ENCODE measurements at places on chromosomes 16 and 17. TPM values are rescaled to one million over a fixed set of nuclear protein-coding genes. Genes with fewer than 3 reads are reported as not detected.
A peak's percentile ranks its signal among the peaks of the same experiment; 100 is the strongest.

- no peaks in the 10 kb centered on the region for H3K27me3 ChIP-seq
- H3K36me3 ChIP-seq: peaks cover 33% of the 10 kb centered on the region
- H3K4me3 ChIP-seq: 0 out of 2 replicates have a peak overlapping the region, but pooled peaks have one; percentile 12
These were observed 4.7 kb upstream of the MXRA7 start for GRCh38 chr17:76715496-76715830.

DNA sequence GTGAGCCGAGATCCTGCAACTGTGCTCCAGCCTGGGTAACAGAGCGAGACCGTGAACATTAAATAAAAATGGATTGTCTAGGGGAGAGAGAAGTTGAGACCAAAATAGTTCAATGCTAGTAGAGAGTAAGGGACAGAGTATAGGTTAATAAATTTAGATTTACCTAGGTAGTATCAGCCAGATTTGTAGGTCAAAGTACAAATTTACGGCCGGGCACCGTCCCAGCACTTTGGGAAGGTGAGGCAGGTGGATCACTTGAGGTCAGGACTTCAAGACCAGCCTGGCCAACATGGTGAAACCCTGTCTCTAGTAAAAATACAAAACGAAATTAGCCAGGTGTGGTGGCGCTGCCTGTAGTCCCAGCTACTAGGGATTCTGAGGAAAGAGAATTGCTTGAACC lies 12.2 kb upstream of the BMERB1 start:
- no peak for DNase-seq
- no peak overlapping the region for H3K4me3 ChIP-seq
- H3K36me3 ChIP-seq: no peaks in the 10 kb centered on the region
- H3K27me3 ChIP-seq: no peaks in the 10 kb centered on the region
- no peaks in the 10 kb centered on the region for H3K4me1 ChIP-seq

DNA sequence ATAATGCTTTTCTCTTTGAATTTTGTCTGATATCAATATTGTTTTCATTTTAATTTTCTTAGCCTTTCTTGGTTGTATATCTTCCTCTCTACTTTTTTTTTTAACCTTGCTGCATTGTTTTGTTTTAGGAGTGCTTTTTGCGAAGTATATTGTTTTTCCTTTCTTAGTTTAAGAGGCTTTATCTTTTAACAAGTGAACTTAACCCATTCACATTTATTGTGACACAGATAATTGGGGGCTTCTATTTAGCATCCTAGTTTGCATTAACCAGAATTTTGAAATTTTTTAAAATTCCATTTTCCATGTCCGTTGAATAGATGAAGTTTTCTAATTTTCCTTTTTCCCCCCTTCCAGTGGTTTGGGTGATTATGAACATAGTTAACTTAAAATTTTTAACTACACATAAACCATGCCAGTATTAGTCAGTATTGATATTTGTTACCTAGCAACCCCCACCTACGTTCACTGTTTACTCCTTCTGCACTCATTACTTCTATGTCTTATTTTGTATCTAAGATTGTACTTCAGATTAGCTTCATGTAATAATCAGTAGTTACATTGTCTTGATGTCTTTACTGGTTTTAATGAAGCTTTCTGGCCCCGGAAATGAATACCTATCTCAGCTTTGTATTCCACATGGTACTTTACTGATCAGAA lies 44.4 kb downstream of the TNRC6A start:
- H3K4me3 ChIP-seq: no peak overlapping the region
- peaks cover 29% of the 10 kb centered on the region for H3K36me3 ChIP-seq
- H3K27ac ChIP-seq: no peak overlapping the region
- no peaks in the 10 kb centered on the region for H3K27me3 ChIP-seq
- H3K4me1 ChIP-seq: peaks cover 43% of the 10 kb centered on the region

DNA sequence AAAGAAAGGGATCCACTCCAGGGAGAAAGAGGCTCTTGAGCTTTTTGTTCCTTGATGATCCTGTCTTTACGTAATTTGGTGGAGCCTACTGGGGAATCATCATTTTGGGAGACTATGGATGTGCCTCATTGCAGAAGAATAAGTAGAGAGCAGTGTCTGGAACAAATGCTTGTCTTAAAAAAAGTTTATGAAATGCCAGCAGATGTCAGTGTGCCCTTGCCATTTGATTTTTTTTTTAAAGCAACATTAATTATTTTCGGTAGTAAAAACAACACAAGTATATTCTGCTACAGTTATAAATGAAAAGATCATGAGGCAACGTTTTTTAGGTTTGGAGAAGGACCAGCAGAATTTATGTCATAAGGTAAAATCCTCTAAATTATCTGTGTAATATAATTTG lies 934.8 kb upstream of the EEF2KMT start:
- H3K27ac ChIP-seq: no peak overlapping the region
- no peaks in the 10 kb centered on the region for H3K27me3 ChIP-seq
- no peaks in the 10 kb centered on the region for H3K36me3 ChIP-seq
- H3K4me1 ChIP-seq: no peaks in the 10 kb centered on the region

DNA sequence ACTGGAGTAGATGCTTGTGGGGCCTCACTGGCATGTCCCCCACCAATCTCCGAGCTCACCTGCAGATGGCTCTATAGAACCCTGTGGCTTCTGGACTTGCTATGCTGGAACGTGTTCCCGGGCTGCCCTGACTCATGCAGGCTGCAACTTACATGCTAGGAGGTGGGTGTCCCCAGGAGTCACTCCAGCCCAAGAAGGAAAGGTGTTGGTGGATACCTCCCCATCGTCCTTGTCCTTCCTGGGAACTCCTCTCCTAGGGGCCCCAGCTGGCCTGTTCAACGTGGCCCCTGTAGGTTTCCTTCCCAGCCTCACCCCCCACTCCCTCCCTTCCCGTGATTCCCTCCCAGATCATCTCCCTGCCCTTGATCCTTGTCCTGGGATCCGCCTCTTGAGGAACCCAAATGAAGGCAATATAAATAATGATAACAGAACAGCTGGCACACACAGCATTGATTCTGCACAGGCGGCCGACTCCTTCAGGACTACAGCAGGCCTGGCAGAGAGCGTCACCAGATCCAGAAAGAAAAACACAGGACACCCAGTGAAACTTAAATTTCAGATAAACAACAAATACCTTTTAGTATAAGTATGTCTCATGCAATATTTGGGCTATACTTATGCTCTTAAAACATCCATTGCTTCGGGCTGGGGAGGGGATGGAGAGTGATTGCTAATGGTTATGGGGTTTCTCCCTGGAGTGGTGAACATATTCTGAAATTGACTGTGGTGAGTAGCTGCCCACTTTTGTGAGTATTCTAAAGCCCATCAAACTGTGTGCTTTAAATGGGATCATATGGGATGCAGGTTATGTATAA lies 221.1 kb upstream of the GSE1 start:
- no peak overlapping the region for H3K4me3 ChIP-seq
- H3K4me1 ChIP-seq: peaks cover 41% of the 10 kb centered on the region
- H3K27me3 ChIP-seq: no peaks in the 10 kb centered on the region
- H3K27ac ChIP-seq: peak overlapping the region; percentile 63

GRCh38 chr16:26688699-26689098 lies 378.0 kb upstream of the C16orf82 start:
- no peak overlapping the region for H3K4me3 ChIP-seq
- DNase-seq: no peak
- H3K27me3 ChIP-seq: no peaks in the 10 kb centered on the region
- no peak overlapping the region for H3K27ac ChIP-seq
- H3K36me3 ChIP-seq: no peaks in the 10 kb centered on the region

- H3K4me3 ChIP-seq: no peak overlapping the region
- DNase-seq: peak; percentile 90
- H3K27me3 ChIP-seq: no peaks in the 10 kb centered on the region
- peaks cover 22% of the 10 kb centered on the region for H3K4me1 ChIP-seq
- H3K27ac ChIP-seq: peak overlapping the region; percentile 18
- no peaks in the 10 kb centered on the region for H3K36me3 ChIP-seq
These were observed 2.2 kb upstream of the KRT19 start for GRCh38 chr17:41530062-41531048.

DNA sequence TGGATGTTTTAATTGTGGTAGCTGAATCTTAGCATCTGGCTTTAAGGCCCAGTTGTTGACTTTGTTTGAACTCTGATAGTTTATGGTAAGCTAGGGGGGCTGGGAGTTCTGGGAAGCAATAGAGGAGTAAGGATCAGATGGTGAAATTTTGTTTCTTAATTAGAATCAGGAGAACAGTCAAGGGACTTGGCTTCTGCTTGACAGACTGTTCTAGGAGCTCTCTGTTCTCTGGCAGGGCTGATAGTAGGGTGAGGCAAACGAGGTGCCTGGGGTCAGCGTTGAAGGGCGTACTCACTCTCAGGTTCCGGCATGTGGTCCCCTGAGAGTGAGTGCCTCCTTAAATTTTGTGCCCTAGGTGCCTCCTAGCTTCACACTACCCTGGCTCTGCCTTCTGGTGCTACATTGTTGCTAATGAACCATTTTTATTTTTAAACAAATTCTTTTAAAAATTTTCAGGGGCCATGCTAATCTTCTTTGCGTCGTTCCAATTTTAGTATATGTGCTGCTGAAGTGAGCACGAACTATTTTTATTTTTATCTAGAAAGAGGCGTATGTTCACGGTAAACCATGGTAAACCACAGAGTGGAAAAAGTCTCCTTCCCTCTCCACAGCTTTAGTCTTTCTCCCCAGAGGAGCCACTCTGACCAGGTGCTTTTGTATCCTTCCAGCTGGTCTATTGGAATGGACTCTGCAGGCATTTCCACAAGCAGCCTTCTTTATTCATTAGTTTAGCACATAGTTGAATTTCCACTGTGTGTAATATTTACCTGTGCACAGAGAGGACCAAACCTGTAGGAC lies 19.7 kb downstream of the SLC7A6 start:
- peaks cover 22% of the 10 kb centered on the region for H3K36me3 ChIP-seq
- H3K27ac ChIP-seq: no peak overlapping the region
- no peak for DNase-seq
- no peaks in the 10 kb centered on the region for H3K27me3 ChIP-seq
- H3K4me3 ChIP-seq: no peak overlapping the region

- no peak overlapping the region for H3K4me3 ChIP-seq
- DNase-seq: no peak
- H3K27me3 ChIP-seq: no peaks in the 10 kb centered on the region
- H3K27ac ChIP-seq: no peak overlapping the region
- no peaks in the 10 kb centered on the region for H3K4me1 ChIP-seq
These were observed 2166.6 kb downstream of the TP53TG3F start for GRCh38 chr16:35626041-35626440.

DNA sequence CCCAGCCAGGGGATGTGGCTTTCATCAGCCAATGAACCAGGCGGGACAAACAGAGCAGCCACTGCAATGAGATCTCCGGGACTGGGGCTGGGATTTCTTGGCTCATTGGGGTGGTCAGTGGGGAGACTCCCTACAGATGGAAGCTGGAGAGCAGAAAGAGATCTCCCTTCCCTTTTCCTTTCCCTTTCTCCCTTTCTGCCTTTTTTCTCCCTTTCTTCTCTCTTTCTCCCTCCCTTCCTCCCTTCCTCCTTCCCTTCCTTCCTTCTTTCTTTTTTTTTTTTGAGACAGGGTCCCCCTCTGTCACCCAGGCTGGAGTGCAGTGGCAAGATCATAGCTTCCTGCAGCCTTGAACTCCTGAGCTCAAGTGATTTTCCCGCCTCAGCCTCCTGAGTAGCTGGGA lies 14.0 kb downstream of the LAT start:
- no peaks in the 10 kb centered on the region for H3K4me1 ChIP-seq
- no peak for DNase-seq
- H3K27me3 ChIP-seq: no peaks in the 10 kb centered on the region
- H3K36me3 ChIP-seq: no peaks in the 10 kb centered on the region
- H3K4me3 ChIP-seq: no peak overlapping the region
- H3K27ac ChIP-seq: no peak overlapping the region

GRCh38 chr16:27761816-27762215 lies 211.9 kb downstream of the KATNIP start:
- no peaks in the 10 kb centered on the region for H3K27me3 ChIP-seq
- H3K4me1 ChIP-seq: peaks cover 8% of the 10 kb centered on the region
- DNase-seq: no peak
- no peak overlapping the region for H3K4me3 ChIP-seq
- H3K36me3 ChIP-seq: 0 out of 2 replicates have a peak, but pooled peaks cover 10% of the 10 kb centered on the region

DOC2B gene
- total RNA-seq: not detected

- no peak overlapping the region for H3K4me3 ChIP-seq
- peak overlapping the region; percentile 9 for H3K27ac ChIP-seq
- DNase-seq: no peak
- peaks cover 34% of the 10 kb centered on the region for H3K36me3 ChIP-seq
- H3K4me1 ChIP-seq: peaks cover 50% of the 10 kb centered on the region
- no peaks in the 10 kb centered on the region for H3K27me3 ChIP-seq
These were observed 2.7 kb downstream of the TLCD1 start for GRCh38 chr17:28723159-28723835.

IKZF3 gene
- total RNA-seq: not detected

GRCh38 chr17:2122641-2123302 lies 67.9 kb downstream of the HIC1 start:
- H3K4me3 ChIP-seq: no peak overlapping the region
- DNase-seq: peak; percentile 14
- H3K4me1 ChIP-seq: peaks cover 27% of the 10 kb centered on the region
- no peaks in the 10 kb centered on the region for H3K27me3 ChIP-seq
- H3K36me3 ChIP-seq: no peaks in the 10 kb centered on the region

- H3K27ac ChIP-seq: no peak overlapping the region
- H3K27me3 ChIP-seq: no peaks in the 10 kb centered on the region
- no peak overlapping the region for H3K4me3 ChIP-seq
- no peaks in the 10 kb centered on the region for H3K36me3 ChIP-seq
- DNase-seq: no peak
- no peaks in the 10 kb centered on the region for H3K4me1 ChIP-seq
These were observed 709 bp downstream of the GPR179 start for GRCh38 chr17:38342886-38343607.

All from GM23248 (cell line).